ENCODE measurements at places on chromosomes 4 and X. TPM values are rescaled to one million over a fixed set of nuclear protein-coding genes. Genes with fewer than 3 reads are reported as not detected.

The VSIG4 gene
- not detected for total RNA-seq

The HHIP gene
- total RNA-seq: under 0.01 TPM

The SH2D1A gene
- total RNA-seq: not detected

The MAOA gene
- total RNA-seq: 27.6 TPM

The RADX gene
- total RNA-seq: 1.7 TPM

The TAF7L gene
- 0.33 TPM for total RNA-seq

The BMX gene
- not detected for total RNA-seq

The PRDM8 gene
- 8.8 TPM for total RNA-seq

The MAGEE2 gene
- total RNA-seq: not detected

The NDP gene
- total RNA-seq: 5.3 TPM

The MTMR1 gene
- total RNA-seq: 19.0 TPM

The BEND2 gene
- total RNA-seq: not detected

The CT47B1 gene
- not detected for total RNA-seq

The MAGEA8 gene
- total RNA-seq: not detected

The CT45A10 gene
- not detected for total RNA-seq

The XKRX gene
- total RNA-seq: under 0.01 TPM

The ANXA10 gene
- total RNA-seq: 0.17 TPM

The PPBP gene
- total RNA-seq: not detected

The GC gene
- not detected for total RNA-seq

The BEX3 gene
- 416 TPM for total RNA-seq

The LDB2 gene
- 40.6 TPM for total RNA-seq

The TMEM184C gene
- 34.3 TPM for total RNA-seq

The SMIM31 gene
- not detected for total RNA-seq

The P2RY8 gene
- not detected for total RNA-seq

The NLGN4X gene
- total RNA-seq: under 0.01 TPM

The NKX3-2 gene
- 1.3 TPM for total RNA-seq

The SPOCK3 gene
- under 0.01 TPM for total RNA-seq

The PABPC5 gene
- 4.4 TPM for total RNA-seq

The RBM46 gene
- not detected for total RNA-seq

The PABPC4L gene
- total RNA-seq: 0.77 TPM

The PTCHD1 gene
- not detected for total RNA-seq

The PLK4 gene
- total RNA-seq: 1.3 TPM

The FREM3 gene
- not detected for total RNA-seq

The UNC5C gene
- total RNA-seq: 3.9 TPM

The BEND4 gene
- not detected for total RNA-seq

The ARHGAP36 gene
- not detected for total RNA-seq

The INPP4B gene
- 9.2 TPM for total RNA-seq

The LEF1 gene
- total RNA-seq: 1.8 TPM

The PLXNB3 gene
- total RNA-seq: 1.0 TPM

The UGT2B11 gene
- total RNA-seq: not detected

The TEC gene
- total RNA-seq: 1.5 TPM

The GRIA2 gene
- total RNA-seq: 0.17 TPM

The EIF4E gene
- total RNA-seq: 138 TPM
